ENCODE measurements at places on chromosomes 5 and 9.
A peak's percentile ranks its signal among the peaks of the same experiment; 100 is the strongest.

- no peak for DNase-seq
These were observed 150.1 kb upstream of the STK32A start for GRCh38 chr5:147084702-147085101.

- DNase-seq, result no peak
These were observed 21.0 kb upstream of the SUSD3 start for GRCh38 chr9:93037476-93037971.

- DNase-seq, result no peak
These were observed 24.9 kb downstream of the ADAM19 start for GRCh38 chr5:157550663-157551062.

- peak; percentile 27 for DNase-seq
These were observed 209.1 kb upstream of the TUT7 start for GRCh38 chr9:86563350-86563749.

DNA sequence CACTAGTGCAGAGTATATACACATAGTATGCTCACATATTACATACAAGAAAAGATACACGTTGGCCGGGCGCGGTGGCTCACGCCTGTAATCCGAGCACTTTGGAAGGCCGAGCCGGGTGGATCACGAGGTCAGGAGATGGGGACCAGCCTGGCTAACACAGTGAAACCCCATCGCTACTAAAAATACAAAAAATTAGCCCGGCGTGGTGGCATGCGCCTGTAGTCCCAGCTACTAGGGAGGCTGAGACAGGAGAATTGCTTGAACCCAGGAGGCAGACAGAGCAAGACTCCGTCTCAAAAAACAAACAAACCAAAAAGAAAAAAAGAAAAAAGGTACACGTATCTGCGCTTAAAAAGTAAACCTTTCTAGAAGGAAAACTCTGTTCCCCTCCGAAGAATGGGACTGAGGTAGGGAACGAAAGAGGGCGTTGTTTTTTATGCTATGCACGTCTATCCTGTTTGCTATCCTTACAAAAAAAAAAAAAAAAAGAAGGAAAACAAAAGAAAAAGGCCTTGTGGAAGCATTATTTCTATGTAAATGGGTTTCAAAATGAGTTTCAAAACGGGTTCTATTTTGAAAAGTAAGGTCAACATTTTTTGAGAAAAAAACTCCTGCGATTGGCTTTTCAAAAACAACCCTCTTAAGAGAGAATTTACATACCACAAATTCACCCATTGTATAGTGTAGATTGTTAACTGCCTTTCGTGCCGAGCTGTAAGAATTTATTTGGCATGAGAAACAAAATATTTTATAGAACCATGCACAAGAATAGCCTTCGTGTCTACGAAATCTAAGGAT lies 1.2 kb downstream of the AK3 start:
- DNase-seq, result peak; percentile 54

GRCh38 chr5:89733772-89734171 lies 675.8 kb downstream of the CETN3 start:
- DNase-seq, result no peak

DNA sequence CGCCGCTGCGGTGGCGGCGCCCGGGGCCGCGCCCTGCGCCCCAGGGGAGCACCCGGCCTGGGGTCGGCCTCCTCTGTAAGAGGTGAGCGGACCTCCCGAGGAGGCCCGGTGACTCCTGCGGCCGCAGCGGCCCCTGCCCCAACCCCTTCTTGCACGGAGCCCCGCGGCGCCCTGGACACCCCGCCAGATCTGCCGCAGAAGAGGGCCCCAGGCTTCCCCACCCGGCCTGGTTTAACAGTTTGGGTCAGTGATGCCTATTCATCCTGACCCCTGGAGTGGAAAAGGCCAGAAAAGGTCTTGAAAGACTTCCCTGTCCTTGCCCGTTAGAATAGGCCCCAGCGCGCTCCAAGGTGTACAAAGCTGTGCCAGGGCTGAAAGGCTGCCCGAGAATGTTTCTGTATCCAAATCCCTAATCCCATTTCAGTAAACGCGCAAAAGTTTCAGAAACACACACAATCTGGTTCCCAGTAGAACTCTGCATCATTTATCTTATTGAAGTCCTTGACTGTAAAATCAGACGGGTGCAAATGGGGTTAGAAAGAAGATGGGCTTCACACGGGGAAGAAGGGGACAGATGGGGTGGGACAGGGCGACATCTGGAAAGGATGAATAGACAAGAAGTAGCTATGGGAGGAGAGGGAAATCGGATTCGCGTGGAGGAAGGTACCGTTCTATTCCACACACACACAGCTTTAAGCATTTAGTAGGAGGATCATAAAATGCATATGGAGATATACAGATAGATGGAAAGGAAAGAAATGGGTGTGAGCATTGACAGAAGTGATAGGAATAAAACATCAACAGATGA lies 1.1 kb upstream of the SSBP2 start:
- DNase-seq, result peak; percentile 37

- no peak for DNase-seq
These were observed 60.6 kb upstream of the ARL15 start for GRCh38 chr5:54370982-54371381.

DNA sequence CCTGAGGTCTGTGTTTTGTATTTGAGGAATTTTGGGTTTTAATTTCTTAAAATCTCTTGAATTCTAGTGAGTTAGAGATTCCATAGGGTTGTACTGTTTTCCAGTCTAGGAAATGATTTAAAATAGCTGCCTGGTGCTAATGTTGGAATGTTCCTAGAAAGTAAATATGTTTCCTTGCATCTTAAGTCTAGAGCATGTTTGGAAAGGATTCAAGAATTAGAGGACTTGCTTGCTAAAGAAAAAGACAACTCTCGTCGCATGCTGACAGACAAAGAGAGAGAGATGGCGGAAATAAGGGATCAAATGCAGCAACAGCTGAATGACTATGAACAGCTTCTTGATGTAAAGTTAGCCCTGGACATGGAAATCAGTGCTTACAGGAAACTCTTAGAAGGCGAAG lies 41.8 kb downstream of the LMNB1 start:
- DNase-seq, result no peak

GRCh38 chr9:111098093-111098492 lies 59.8 kb upstream of the LPAR1 start:
- no peak for DNase-seq

DNA sequence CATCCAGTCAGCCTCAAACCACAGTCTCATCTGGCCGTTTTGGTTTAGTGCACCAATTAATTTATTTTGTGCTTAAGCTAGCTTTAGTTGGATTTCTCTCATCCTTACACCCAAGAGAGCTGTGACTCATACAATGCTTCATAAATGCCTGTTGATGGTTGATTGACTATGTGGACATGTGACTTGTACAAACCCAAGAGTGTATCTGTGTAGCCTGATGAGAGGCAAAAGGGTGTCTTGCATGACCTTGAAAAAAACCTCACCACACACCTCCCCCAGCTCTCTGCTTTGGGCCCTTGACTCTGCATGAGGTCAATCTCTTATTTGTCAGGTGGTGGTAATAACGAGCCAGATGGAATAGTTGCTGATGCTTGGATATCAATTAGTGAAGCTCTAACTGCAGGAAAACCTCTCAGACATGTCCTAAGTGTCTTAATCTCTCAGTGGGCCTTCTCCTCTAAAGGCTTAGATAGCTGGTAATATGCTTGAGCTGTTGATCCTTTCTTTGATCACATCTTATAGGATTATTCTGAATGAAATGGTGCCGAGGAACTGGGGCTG lies 10.6 kb upstream of the GLRA1 start:
- DNase-seq, result no peak

DNA sequence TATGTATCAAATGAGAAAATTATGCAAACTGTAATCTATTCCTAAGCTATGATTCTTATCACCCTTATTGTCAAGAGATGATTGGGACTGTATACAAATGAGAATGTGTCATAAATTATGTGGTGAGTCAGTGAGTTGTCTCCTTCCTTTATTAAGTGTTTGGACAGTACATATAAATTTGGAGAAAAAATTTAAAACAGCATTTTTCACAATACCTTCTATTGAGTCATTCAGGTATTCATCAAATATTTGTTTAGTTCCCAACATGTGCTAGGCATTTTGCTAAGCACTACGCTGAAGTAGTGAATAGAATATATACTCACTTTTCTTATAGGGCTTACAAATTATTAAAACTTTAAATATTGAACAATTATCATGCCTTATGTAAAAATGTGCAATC lies 36.3 kb upstream of the PTPRD start:
- no peak for DNase-seq

Measured in fibroblast of the aortic adventitia (primary cell).